Thymus (tissue), 14 donors: ENCODE measurements at places on chromosomes 12 and 14. TPM values are rescaled to one million over a fixed set of nuclear protein-coding genes. Genes with fewer than 3 reads are reported as not detected.

GRCh38 chr12:40034156-40034555 is 71.7 kb downstream of the SLC2A13 start:
- no peak overlapping the region for H3K27ac ChIP-seq
- no peaks in the 10 kb centered on the region for H3K36me3 ChIP-seq
- no peak for DNase-seq

DNA sequence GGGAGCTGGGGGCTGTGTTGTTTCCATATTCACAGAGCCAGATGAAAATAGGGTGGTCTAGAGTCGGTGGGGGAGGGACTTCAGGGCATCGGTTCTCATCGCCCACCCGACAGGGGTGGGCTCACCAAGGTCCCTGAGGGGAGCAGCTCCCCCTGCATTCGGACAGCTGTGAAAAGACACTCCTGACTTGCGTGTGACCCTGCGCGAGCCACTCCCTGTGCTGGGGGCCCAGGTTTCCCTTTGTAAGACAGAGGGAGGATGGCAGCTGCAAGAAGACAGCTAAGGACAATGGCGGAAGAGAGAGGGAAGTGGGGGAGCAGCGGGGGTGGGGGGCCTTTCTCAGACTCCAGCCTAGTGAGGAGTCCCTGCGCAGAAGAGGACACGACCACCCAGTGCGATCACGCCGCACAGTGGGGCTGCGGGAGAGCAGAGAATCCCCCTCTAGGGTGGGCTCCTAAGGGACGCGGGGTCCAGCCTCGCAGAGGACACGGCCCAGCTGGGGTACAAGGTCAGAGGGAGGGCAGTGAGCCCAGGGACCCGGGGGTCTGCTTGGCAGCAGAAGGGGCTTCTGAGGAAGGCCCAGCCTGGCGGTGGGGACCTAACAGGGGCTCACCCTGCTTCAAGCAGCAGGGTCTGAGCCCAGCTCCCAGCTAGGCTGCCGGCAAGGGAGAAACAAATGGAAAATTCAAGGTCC is 326.9 kb upstream of the DIO3 start:
- no peak overlapping the region for H3K27ac ChIP-seq
- no peaks in the 10 kb centered on the region for H3K4me1 ChIP-seq
- no peaks in the 10 kb centered on the region for H3K36me3 ChIP-seq
- H3K4me3 ChIP-seq, result no peak overlapping the region
- no peaks in the 10 kb centered on the region for H3K27me3 ChIP-seq

GRCh38 chr12:83826112-83826511 is 1086.5 kb downstream of the SLC6A15 start:
- H3K4me3 ChIP-seq, result no peak overlapping the region
- H3K27me3 ChIP-seq, result no peaks in the 10 kb centered on the region

- no peaks in the 10 kb centered on the region for H3K27me3 ChIP-seq
- DNase-seq, result no peak
- H3K36me3 ChIP-seq, result no peaks in the 10 kb centered on the region
- no peak overlapping the region for H3K4me3 ChIP-seq
These were observed 209.7 kb upstream of the CDKN3 start for GRCh38 chr14:54186821-54187763.

DNA sequence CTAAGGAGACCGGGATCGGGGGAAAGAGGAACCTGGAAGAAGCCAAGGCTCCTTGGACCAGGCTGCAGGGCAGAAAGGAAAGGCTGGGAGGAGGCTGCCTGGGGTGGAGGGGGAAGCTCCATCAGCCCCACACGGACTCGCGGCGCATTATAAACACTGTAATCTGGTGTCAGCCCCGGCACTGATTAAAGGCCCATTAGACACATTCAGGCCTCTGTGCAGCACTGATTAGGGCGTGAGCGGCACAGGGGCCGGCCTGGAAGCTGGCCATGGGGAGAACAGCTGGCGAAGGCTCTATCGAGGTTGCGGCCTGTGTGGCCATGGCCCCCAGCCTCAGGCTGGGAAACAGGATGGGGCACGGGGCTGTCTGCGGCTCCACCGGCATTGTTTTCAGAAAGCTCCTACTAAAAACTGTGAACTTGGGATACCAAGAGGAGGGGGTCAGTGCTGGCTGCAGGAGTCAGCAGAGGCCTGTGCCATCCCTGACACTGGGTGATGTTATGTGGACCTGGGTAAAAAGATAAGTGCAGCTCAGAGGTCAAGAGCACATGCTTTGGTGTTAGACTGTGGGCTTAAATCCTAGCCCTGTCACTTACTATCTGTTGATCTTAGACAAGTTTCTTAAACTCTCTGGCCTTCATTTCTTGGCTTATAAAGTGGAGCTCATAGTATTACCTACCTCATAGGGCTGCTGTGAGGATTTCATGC is 10.6 kb downstream of the ACVRL1 start:
- no peak for DNase-seq
- no peaks in the 10 kb centered on the region for H3K36me3 ChIP-seq
- H3K4me1 ChIP-seq, result no peaks in the 10 kb centered on the region
- no peaks in the 10 kb centered on the region for H3K27me3 ChIP-seq
- no peak overlapping the region for H3K27ac ChIP-seq

DNA sequence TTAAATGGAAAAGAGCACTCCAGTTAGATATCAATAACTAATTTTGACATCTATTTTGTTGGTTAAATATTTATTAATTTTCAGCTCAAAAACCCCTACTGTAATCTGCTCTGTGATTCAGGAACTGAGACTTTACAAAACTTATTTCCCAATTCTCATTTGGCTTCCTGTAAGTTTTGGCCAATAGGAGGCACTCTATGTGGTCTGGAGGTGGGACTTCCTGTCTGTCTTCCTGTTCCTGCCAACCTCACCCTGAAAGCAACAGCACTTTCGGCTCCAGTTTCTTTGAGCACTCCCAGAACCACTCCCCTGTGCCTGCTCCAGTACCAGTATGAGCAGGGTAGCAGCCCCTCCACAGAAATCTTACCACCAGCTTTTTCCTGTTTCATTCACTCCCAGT is 1027.0 kb downstream of the VRK1 start:
- H3K36me3 ChIP-seq, result no peaks in the 10 kb centered on the region
- H3K27ac ChIP-seq, result no peak overlapping the region
- DNase-seq, result no peak

GRCh38 chr12:82758749-82759330 is 72.1 kb downstream of the TMTC2 start:
- no peak overlapping the region for H3K27ac ChIP-seq
- no peaks in the 10 kb centered on the region for H3K36me3 ChIP-seq

GRCh38 chr12:122009741-122010140 is 11.9 kb upstream of the BCL7A start:
- H3K27me3 ChIP-seq, result no peaks in the 10 kb centered on the region
- DNase-seq, result no peak
- H3K4me3 ChIP-seq, result no peak overlapping the region
- H3K4me1 ChIP-seq, result peaks cover 47% of the 10 kb centered on the region

DNA sequence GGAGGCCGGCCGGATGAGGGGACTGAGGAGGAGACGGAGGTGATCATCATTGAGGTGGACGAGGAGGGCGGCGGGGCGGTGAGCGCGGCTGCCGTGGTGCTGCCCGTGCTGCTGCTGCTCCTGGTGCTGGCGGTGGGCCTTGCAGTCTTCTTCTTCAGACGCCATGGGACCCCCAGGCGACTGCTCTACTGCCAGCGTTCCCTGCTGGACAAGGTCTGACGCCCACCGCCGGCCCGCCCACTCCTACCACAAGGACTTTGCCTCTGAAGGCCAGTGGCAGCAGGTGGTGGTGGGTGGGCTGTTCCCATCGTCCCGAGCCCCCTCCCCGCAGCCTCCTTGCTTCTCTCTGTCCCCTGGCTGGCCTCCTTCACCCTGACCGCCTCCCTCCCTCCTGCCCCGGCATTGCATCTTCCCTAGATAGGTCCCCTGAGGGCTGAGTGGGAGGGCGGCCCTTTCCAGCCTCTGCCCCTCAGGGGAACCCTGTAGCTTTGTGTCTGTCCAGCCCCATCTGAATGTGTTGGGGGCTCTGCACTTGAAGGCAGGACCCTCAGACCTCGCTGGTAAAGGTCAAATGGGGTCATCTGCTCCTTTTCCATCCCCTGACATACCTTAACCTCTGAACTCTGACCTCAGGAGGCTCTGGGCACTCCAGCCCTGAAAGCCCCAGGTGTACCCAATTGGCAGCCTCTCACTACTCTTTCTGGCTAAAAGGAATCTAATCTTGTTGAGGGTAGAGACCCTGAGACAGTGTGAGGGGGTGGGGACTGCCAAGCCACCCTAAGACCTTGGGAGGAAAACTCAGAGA is 9.6 kb downstream of the MMP14 start:
- DNase-seq, result no peak
- H3K27me3 ChIP-seq, result peaks cover 48% of the 10 kb centered on the region
- H3K4me3 ChIP-seq, result no peak overlapping the region
- no peak overlapping the region for H3K27ac ChIP-seq

GRCh38 chr12:100138048-100138802 is 4.4 kb downstream of the BLTP3B start:
- peaks cover 5% of the 10 kb centered on the region for H3K4me1 ChIP-seq
- no peak overlapping the region for H3K27ac ChIP-seq

- no peak overlapping the region for H3K4me3 ChIP-seq
- no peaks in the 10 kb centered on the region for H3K27me3 ChIP-seq
- H3K4me1 ChIP-seq, result peaks cover 38% of the 10 kb centered on the region
- no peak for DNase-seq
These were observed 96.1 kb upstream of the EGLN3 start for GRCh38 chr14:34046799-34047520.

DNA sequence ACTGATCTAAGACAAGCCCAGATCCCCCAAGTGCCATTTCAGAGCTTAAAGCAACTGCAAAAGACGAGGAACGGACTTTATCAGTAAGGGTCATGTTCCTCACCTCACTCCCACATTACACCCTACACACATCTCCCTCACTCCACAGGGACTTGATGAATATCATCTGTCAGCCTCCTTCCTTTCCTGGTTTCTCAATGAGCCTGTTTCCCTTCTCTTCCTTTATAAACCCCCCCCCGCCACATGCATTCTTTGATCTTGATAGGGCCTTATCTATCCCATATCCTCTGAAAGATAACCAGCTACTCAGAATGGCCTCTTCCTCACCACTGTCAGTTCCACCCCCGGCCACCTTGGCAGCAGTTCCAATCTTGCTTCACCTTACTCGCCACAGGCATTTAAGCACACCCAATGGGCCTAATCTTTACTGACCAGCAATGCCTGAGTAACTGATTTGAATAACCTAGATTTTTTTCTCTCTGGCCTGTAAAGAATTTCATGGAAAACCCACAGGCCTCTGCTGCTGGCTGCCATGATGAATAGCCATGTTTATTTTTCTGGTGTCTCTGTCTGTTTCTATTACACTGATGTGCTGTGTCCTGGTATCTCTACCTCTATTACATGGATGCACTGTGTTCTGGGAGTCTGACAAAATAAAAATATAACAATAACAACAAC is 138.7 kb downstream of the PHLDA1 start:
- no peak overlapping the region for H3K27ac ChIP-seq
- no peak for DNase-seq
- H3K27me3 ChIP-seq, result no peaks in the 10 kb centered on the region
- no peaks in the 10 kb centered on the region for H3K36me3 ChIP-seq
- no peak overlapping the region for H3K4me3 ChIP-seq

- no peaks in the 10 kb centered on the region for H3K27me3 ChIP-seq
- H3K36me3 ChIP-seq, result no peaks in the 10 kb centered on the region
- no peak for DNase-seq
- H3K4me3 ChIP-seq, result no peak overlapping the region
- H3K27ac ChIP-seq, result no peak overlapping the region
- H3K4me1 ChIP-seq, result no peaks in the 10 kb centered on the region
These were observed 218.3 kb upstream of the DAAM1 start for GRCh38 chr14:58969951-58970751.

DNA sequence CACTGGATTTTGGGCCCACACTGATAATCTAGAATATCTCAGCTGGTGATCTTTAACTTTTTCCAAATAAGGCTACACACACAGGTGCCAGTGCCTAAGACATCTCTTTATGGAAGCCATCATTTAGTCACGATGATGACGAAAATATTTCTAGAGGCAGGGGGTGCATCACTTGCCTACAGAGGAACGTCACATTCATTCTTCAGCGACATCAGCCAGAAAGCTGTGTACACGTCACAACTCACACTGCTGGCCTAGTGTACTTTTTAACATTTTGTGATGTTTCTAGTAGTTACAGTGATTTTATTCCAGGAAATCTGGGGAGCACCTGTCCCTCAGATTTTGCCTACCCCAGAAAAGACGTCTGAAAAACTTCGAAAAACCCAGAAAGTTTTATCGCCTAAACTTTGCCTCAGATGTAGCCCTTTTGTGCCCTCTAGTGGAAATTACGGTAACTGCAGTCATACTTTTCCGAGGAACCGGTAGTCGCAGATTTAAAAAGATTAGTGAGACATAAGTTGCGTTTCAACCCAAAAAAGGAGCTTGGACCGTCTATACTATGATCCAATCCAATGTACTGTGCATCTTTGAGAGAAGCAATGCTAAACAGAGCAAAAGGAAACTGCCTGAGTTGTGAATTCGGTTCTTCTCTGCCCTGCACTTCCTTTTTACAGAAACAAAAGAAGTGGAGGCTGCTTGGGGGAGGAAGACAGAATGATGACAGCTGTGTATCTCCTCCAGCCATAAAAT is 64.3 kb upstream of the STON2 start:
- H3K27me3 ChIP-seq, result no peaks in the 10 kb centered on the region
- peaks cover 6% of the 10 kb centered on the region for H3K4me1 ChIP-seq
- H3K36me3 ChIP-seq, result no peaks in the 10 kb centered on the region
- peak; percentile 87 for DNase-seq
- H3K4me3 ChIP-seq, result peak overlapping the region; percentile 70

DNA sequence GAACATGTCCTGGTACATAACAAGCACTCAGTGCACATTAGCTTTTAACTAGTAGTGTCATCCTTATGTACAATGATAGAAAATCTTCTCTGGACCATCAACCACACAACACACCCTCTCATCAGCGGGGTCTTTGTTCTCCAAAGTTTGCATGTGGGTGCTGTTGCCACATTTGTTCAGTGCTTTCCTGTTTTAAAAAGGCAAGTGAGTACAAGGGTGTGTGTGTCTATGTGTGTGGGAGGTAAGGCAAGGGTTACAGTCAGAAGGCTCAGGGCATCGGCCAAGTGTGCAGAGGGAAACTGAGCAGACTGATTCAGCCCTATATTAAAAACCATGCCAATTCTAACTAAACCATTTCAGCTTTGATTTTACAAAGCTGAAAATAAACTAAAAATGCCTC is 17.9 kb downstream of the KRT76 start:
- H3K27me3 ChIP-seq, result no peaks in the 10 kb centered on the region
- no peaks in the 10 kb centered on the region for H3K4me1 ChIP-seq
- no peaks in the 10 kb centered on the region for H3K36me3 ChIP-seq
- no peak for DNase-seq

DNA sequence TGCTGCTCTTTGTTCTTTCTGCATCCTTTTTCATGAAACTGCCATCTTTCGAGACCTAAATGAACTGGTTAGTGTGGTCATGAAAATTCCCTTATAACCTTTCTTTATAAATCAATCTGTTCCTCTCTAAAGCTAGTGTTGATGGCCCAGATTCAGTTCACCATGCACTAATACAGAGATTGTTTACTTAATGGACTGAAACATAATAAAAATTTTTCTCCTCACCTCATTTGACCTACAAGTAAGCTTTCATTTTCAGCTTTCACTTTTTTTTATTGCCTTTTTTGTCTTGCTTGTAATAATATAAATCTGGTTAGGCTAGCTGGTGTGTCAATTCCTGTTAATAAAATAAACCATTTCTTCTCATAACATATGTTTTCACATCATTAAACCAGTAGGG is 183.8 kb downstream of the CCDC59 start:
- H3K36me3 ChIP-seq, result no peaks in the 10 kb centered on the region
- H3K27me3 ChIP-seq, result no peaks in the 10 kb centered on the region
- H3K4me3 ChIP-seq, result no peak overlapping the region
- H3K27ac ChIP-seq, result no peak overlapping the region

The C12orf50 gene
- total RNA-seq, result 0.09 TPM

The NELL2 gene
- 8.4 TPM for total RNA-seq

The ERBB3 gene
- total RNA-seq, result 1.4 TPM

The MYO1H gene
- total RNA-seq, result under 0.01 TPM

The ZNF140 gene
- 22.0 TPM for total RNA-seq

The MAGOHB gene
- total RNA-seq, result 47.3 TPM

The MAP1LC3B2 gene
- 2.0 TPM for total RNA-seq

The BDKRB2 gene
- 1.7 TPM for total RNA-seq
